MV-4-11 (cell line): ENCODE measurements at places on chromosomes 1 and 21.

- DNase-seq, result no peak
Observed at GRCh38 chr21:35481005-35481404, 431.9 kb upstream of the RUNX1 start.

- no peak for DNase-seq
Observed at GRCh38 chr1:167081594-167082156, 8.5 kb downstream of the GPA33 start.

DNA sequence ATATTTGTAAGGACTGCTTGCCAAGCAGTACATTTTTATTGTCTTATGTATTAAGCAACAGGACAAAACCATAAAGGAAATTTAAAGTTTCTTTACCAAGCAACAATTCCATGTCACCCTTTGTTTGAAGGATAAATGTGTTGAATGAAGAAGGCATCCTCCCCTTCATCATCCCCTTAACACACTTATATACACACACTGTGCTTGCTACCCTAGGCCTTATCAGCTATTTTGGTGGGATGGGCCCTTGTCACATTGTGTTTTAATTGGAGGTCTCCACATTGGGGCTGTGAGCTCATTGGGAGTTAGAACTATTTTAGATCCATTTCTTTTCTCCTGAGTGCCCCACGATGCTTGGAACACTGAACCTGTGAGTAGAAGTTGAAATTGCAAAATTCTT, 1.9 kb downstream of the VANGL1 start:
- no peak for DNase-seq

GRCh38 chr1:16967095-16967575, 13.3 kb downstream of the MFAP2 start:
- no peak for DNase-seq

GRCh38 chr1:89203166-89203565, 4.4 kb upstream of the GBP4 start:
- no peak for DNase-seq

GRCh38 chr1:232635778-232636356, 5.9 kb upstream of the SIPA1L2 start:
- peak; percentile 63 for DNase-seq

DNA sequence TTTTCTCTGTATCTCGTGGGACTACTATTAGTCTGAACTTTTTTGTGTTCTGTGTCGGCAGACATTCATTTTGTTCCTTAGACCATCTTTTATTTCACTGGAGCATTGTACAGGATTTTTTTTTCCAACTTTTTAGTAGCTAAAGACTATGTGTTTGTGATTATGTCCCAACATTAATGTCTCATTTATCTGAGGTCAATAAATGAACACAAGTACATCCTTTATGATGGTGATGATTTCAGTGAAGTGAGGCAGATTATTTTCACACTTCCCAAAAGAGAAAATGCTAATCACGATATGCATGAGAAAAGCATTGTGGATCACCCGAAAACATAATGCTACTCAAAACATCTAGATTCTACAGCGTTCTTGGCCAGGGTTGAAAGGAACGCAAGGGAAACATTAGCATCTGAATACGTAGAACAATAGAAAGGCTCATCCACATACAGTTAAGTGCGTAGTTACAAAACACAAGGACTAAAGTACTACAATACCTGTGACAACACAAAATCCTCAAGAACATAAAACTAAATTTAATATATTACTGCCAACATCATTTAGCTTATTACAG, 981.7 kb upstream of the NCAM2 start:
- DNase-seq, result no peak
